Stimulated activated CD4-positive, alpha-beta T cell treated with anti-CD3 and anti-CD28 coated beads, Interleukin-15, amount 100 ng/mL, for 1 hour (primary cell): ENCODE measurements at places on chromosomes 3 and 15.

GRCh38 chr3:8996681-8997121, 33.4 kb upstream of the RAD18 start:
- DNase-seq: no peak

DNA sequence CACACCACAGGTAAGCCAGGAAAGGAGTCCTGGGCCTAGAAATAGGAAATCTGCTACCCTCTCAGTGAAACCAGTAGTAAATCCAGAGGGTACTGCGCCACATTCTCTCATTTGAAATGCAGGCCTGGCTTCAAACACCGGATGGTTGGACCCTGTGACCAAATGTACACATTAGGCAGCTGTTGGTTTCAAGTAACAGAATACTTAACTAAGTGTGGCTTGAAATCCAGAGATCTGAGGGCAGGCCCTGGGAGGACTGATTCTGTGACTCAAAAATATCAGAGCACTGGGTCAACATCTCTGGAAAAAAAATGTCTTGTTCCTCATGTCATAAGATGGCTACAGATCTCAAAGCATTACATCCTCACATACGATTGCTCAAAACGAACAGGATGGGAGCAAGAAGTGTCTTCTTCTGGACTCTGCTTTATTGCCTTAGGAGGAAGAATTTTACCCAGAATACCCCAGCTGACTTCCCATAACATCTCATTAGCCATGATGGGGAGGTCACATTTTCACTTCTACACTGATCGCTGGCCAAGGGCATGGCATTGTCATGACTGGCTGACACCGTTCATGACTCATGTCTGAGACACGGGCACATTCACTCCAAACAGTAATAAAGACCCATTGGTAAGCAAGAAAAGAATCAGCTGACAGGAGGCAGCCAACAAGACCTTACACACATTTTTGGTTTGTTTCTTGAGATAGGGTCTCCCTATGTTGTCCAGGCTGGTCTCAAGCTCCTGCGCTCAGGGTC, 166.0 kb downstream of the ARRDC4 start:
- DNase-seq: no peak

DNA sequence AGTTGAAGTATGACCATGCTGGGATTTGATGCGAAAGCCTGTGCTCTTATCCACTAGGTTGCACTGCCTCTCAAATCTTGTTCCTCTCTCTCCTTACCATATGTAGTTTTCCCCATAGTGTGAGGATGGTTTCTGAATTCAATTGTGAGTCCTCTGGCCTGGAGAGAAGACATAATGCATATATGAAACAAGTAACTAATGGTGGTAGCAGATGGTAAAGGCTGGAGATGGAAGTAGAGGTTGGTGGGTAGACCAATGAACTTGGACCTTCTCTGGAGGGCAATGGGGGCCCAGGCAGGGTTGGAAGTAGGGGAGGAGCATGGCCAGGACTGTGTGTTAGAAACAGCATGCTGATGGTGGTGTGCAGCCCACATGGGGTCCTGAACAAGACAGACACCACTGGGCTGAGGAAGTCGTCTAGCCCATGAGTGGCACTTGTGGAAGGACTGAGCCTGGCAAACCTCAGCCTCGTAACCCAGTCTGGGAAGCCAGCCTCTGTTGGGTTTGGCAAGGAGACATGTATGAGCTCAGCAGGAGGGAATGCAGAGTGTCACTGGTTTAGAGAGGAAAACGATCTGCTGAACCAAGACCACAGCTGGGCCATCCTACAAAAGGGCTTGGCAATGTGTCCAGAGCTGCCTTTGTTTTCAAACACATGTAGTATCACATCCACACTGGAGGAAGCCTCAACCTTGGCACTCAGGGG, 18.5 kb upstream of the LMCD1 start:
- no peak for DNase-seq

GRCh38 chr3:9784965-9785364, 7.3 kb downstream of the TADA3 start:
- DNase-seq: no peak

GRCh38 chr15:52146776-52147175, 34.2 kb upstream of the BCL2L10 start:
- DNase-seq: no peak

DNA sequence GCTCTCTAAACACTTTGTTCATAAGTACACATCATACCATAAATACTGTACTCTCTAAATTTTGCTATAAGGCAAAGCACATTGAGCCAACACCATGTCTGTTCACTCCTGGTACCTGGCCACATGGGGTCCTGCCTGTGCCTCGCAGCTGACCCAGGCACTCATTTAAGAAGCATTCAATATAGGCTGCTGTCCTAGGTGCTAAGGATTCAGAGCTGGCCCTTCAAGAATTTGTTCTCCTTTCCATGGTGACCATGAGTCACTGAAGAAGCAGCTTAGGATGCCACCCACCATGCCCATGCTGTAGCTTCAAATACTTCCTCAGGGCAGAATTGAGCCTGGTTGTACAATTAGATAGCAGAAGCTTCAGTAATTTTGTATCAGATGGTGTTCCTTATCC, 119.2 kb upstream of the ZBED2 start:
- no peak for DNase-seq

- DNase-seq: no peak
Measured at GRCh38 chr3:16114930-16115329, 59.5 kb upstream of the GALNT15 start.

DNA sequence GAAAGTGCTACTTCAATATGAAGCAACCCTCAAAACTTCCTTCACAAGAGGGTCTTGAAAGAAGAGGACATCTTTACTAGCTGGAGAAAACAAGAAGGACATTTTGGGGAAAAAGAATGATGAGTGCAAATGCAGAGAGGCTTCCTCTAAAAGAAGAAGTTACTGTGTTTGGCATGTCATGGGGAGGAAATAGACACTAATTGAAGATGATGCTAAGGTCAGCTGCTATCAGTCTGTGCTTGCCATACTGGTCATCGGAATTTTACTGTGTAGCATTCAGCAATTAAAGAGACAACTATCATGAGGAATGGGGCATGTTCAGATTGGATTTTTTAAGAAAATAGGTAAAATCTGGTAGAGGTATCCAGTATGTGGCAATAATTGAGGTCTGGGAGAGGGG, 60.0 kb downstream of the THRB start:
- no peak for DNase-seq

GRCh38 chr3:172170073-172170709, 130.8 kb downstream of the FNDC3B start:
- DNase-seq: no peak

DNA sequence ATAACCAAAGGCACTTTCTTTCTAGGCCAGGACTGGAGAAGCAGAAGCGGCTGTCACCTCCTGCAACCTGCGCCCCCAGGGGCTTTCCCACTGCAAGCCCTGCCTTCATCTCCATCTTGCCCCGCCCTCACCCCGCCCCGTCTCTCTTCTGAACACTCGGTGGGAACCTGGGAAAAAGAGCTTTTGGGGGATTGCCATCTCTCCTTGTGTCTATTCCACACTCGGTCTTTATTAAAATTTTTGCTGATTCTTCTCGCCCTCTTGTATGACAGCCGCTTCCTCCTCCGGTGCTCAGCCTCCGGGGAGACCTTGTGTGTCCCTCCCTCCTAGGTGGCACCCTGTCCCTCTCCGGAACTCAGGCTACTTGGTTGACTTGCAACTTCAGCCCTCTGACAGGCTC, 41.9 kb upstream of the SPESP1 start:
- no peak for DNase-seq

GRCh38 chr3:172370419-172370818, 77.8 kb downstream of the GHSR start:
- no peak for DNase-seq

- DNase-seq: no peak
Measured at GRCh38 chr3:126999383-126999782, 16.5 kb downstream of the PLXNA1 start.

GRCh38 chr15:25052191-25052999, 97.6 kb downstream of the SNRPN start:
- no peak for DNase-seq

- DNase-seq: no peak
Measured at GRCh38 chr3:101932326-101933068, 83.2 kb downstream of the NFKBIZ start.

DNA sequence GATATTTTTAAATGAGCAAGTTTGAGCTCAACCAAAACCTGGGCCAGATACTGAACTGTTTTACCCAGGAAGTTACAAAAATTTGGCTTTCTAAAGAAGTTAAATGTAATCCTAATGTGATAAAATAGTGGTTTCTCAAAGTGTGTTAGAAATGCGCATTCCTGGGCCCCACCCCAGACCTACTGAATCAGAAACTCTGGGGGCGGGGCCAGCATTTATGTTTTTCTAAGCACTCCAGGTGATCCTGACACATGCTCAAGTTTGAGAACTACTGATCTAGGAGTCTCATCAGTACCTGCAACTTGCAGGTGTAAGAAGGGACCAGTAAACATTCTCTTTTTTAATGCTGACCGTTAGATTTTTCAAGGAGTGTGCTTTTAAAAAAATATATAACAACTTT, 190.6 kb downstream of the VPS13C start:
- DNase-seq: no peak

DNA sequence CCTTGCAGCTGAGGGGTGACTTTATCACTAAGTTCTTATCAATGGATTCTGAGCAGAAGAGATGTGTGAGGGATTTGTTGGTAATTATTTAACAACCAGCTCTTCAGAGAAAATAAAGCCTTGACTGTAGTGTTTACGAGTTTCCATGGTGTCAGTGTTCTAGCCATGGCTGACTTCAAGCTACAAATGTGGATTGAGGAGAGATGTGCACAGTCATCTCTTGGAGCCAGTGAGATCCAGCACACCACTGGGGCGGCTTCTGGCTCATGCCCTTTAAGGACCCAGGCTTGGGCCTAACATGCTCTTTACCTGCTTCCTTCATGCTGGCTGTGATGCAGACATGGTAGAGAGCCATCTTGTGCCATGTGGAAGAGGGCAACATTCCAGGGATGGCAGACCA, 145.6 kb upstream of the MRPS22 start:
- no peak for DNase-seq
